ENCODE measurements at places on chromosomes 4 and X.

- DNase-seq = peak; percentile 50
Measured at GRCh38 chrX:67545893-67546495, 2.2 kb downstream of the AR start.

GRCh38 chr4:3291411-3291968 is 1.3 kb upstream of the RGS12 start:
- DNase-seq = no peak

- DNase-seq = no peak
Measured at GRCh38 chrX:31969714-31970113, 897.9 kb upstream of the FTHL17 start.

DNA sequence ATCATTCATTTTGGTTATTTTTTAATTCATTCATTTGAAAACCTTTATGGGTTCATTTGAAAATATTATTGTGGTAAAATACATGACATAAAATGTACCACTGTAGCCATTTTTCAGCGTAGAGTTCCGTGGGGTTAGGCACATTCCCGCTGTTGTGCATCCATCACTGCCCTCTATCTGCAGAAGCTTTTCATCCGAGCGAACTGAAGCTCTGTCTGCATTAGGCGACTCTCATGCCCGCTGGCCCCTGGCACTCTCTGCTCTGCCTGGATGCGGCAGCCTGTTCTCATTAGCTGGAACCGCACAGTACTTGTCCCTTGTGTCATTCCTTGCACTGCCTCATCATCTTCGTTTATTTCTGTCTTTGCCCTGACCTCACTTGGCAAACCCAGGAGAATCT is 17.5 kb downstream of the CFAP99 start:
- no peak for DNase-seq

DNA sequence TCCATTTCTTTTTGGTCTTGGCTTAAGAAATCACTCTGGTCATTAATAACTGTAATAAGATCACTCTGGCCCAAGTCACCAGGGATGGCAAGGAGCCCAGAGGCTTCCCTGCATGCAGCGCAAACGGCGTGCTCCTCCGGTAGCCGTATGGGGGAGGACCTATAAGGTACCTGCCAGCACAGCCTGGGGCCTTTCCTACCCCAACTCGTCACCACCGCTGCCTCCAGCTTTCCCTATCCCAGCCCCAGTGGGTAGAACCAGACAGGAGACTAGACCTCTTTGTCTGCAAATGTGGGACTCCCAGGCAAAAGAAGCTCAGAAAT is 25.9 kb downstream of the HAND2 start:
- no peak for DNase-seq

GRCh38 chrX:132292793-132293192 is 73.5 kb upstream of the RAP2C start:
- DNase-seq = peak; percentile 38

DNA sequence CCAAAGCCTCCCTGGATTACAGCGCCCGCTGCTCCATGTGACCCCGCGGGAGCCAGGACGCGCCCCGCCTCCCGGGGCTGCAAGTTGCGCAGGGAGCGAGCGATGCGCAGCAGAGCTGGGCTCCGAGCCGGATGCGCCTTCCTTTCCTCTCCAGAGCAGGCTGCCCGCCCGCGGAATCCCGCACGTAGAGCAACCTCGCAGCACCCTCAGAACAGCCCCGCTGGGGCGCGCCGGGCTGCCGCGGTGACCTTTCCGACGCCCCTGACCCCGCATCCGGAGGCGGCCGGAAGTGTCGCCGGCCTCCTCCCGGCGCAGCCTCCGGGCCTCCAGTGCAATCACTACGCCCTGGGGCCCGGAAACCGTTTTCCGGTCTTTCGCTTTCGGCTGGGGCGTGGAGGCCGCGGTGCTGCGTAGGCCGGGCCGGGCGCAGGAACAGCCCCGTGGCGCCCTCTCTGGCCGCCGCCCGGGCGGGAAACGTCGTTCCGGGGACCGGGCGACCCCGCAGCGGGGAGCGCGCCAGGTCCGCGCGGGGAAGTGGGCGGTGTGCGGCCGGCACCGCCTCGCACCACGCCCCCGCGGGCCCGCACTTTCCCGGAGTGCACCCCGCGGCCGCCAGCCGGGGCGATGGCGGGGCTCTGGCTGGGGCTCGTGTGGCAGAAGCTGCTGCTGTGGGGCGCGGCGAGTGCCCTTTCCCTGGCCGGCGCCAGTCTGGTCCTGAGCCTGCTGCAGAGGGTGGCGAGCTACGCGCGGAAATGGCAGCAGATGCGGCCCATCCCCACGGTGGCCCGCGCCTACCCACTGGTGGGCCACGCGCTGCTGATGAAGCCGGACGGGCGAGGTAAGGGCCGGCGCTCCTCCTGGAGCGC is at the start of gene CYP4V2:
CYP4V2 (plus strand) TSS at position 368 of the 866 bp plus-strand sequence; CDS start at position 625, 257 bp downstream.
- DNase-seq = peak; percentile 82

GRCh38 chrX:150203248-150203645 is 159.9 kb upstream of the MAMLD1 start:
- DNase-seq = no peak

DNA sequence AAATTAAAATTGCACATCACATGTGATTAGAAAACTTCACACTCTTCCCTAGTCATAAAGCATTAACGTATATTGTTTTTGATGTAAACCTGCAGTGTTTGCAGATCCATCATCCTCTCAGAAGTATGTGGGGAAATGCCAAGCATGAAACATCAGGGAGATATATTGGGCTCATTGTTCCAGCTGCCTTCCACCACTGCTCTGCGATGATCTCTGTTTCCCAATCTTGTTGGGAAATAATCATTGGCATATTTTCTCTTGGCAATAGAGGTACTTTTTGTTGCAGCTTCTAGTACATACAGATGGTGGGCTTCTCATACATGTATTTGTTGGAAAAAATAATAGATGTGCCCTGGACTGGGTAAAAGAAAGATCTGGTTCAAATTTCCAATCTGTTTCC is 466.3 kb upstream of the HS3ST1 start:
- DNase-seq = no peak

GRCh38 chr4:98641906-98642668 is 16.3 kb downstream of the TSPAN5 start:
- no peak for DNase-seq

- no peak for DNase-seq
Measured at GRCh38 chr4:160848901-160849760, 1314.7 kb downstream of the FSTL5 start.

DNA sequence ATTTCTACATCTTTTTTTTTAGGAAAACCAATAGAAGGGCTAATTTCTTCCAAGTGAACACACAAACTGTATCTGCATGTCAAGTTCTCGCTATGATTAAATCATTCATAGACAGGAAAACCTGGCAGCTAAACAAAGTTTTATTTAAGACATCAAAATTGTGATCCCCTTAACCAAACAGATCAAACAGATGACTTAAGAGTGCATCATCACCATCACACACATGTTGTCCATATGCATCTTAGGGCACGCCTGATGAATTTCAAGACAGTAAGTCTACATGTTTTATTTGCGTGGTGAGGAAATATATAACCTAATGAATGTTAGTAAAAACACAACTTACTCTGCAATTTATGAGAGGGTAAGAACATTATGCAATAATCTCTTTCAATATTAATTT is 317.0 kb upstream of the ANXA10 start:
- DNase-seq = no peak

DNA sequence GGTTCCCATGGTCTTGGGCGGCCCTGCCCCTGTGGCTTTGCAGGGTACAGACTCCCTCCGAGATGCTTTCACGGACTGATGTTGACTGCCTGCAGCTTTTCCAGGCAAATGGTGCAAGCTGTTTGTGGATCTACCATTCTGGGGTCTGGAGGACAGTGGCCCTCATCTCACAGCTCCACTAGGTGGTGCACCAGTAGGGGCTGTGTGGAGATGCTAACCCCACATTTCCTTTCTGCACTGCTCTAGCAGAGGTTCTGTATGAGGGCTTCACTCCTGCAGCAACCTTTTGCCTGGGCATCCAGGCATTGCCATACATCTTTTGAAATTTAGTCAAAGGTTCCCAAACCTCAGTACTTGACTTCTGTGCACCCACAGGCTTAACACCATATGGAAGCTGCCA is 176.1 kb downstream of the DCAF12L1 start:
- DNase-seq = no peak

- no peak for DNase-seq
Measured at GRCh38 chr4:8085491-8086117, 73.0 kb downstream of the ABLIM2 start.

DNA sequence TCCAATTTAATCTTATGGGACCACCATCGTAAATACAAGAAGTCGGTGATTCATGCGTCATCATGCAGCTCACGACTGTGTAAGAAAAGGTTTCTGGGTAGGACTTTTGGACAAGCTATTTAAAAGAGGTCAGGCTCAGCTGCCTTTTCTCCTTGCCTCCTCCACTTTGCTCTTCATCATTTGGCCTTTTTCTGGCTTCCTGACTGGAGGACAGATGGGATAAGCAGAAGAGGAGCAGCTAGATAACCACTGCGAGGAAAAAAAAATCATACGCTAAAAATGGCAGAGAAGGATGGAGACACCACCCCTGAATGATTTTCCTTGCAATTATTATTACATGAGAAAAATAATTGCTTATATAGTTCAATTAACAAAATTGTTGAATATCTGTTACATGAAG is 294.3 kb upstream of the FSTL5 start:
- DNase-seq = no peak

GRCh38 chr4:133320576-133321170 is 171.6 kb downstream of the PCDH10 start:
- DNase-seq = no peak

GRCh38 chr4:83252782-83253405 is 31.7 kb downstream of the COQ2 start:
- peak; percentile 70 for DNase-seq

DNA sequence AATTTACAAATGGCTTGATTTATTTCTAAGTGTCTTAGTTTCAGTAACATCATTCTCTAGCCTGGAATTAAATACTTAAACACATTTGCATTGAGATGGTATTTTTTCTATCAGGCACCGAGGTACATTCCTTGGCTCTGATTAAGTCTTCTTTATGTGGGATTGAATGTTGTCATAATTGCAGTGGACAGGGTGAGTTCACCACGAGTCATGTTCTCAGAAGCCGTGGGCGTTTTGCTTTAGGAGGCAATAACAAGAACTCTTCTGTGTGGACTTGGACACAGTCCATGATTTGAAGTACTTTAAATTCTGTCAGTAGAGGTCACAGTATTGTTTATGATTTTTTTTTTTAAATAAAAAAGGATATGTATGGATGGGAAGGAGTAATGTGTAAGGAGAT is 57.1 kb upstream of the EFHC2 start:
- DNase-seq = peak; percentile 18

DNA sequence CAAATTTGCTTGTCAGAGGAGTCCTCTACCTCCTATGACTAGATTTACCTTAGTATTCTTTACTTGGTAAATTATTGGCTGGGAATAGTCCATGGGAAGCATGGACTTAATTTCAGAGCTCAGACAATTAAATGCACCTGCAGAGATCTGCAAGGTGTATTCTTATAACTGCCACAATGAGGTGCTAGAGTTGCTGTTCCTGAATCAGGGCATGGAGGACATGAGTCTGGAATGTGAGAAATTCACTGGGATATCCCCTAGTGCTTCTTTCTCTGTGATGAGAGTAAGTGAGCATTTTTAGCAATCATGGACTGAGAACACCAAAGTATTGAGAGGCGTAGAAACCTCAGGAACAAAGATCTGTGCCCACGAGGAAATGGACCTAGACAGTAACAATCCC is 32.9 kb upstream of the GRID2 start:
- DNase-seq = no peak

DNA sequence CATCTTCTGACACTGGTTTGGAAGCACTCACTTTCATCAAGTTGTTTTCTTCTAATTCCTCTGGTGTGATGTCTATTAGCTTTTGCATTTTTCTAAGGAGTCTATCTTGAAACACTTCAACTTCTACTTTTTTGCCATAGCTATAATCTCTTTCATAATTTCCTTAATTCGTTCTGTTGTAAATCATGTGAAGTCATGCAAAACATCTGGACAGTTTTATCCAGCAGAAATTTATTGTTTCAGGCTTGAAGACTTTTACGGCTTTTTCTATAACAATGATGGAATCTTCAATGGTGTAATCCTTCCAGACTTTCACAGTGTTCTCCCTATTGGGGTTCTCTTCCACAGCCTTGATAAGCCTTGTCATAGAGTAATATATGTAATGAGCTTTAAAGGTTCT is 74.9 kb upstream of the PABPC4L start:
- no peak for DNase-seq

DNA sequence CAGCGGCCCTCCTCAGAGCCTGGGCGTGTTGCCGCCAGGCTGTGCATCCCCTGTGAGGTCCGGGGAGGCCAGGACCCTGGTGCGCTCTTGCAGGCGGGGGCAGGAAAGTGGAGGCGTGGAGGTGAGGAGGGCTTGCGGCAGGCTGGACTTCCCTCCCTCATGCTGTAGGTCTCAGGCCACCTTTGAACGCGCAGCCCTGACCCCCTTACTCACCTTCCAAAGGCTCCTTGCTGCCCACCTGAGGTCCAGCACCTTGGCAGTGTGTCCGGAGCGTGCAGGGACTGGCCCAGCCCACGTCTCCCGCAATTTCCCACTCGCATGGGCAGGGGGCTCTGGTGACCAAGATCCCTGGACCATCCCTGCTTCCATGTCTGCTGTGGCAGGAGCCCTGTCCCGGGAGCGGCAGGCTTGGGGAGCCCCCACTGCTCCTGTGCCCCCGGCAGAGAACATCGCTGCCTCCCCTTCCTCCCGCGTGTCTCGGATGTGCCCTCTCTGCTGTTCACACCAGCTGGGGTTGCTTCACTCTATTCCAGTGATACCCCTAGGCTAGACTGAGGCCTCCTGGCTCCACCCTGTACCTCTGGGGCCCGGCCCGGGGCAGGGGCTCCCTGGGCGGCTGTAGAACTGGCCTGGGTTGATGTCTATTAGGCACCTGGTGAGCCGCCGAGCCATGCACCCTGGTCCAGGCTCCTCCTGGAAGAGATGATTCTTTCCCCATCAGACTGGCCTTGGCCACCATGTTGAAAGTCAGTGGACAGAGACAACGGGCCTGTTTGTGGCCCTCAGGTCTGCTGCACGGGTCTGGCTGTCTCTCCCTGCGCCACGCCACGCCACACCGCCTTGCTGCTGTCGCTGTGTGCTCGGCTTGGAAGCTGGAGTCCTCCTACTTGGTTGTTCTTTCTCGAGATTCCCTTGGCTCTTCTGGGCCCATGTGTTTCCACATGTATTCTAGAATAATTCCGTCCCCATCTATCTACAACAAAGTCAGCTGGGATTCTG is 95.4 kb upstream of the ADRA2C start:
- DNase-seq = no peak

GRCh38 chr4:20544645-20545044 is 155.6 kb upstream of the PACRGL start:
- DNase-seq = no peak

GRCh38 chr4:180152831-180153230 is 2090.4 kb upstream of the TENM3 start:
- DNase-seq = no peak

- DNase-seq = no peak
Measured at GRCh38 chr4:15878011-15878410, 60.5 kb downstream of the FGFBP1 start.

GRCh38 chrX:18886005-18886343 is 97.9 kb downstream of the PHKA2 start:
- DNase-seq = no peak

GRCh38 chr4:150368667-150369066 is 213.3 kb upstream of the MAB21L2 start:
- no peak for DNase-seq
